ENCODE measurements at places on chromosomes 2 and 18.

- DNase-seq: peak; percentile 85
Measured at GRCh38 chr2:115161081-115161770, 718.8 kb downstream of the DPP10 start.

- no peak for DNase-seq
Measured at GRCh38 chr2:16960579-16960978, 294.9 kb upstream of the CYRIA start.

GRCh38 chr2:238389988-238390589 lies 36.6 kb upstream of the ASB1 start:
- DNase-seq: no peak

GRCh38 chr2:99865818-99866676 lies 276.3 kb downstream of the AFF3 start:
- no peak for DNase-seq

DNA sequence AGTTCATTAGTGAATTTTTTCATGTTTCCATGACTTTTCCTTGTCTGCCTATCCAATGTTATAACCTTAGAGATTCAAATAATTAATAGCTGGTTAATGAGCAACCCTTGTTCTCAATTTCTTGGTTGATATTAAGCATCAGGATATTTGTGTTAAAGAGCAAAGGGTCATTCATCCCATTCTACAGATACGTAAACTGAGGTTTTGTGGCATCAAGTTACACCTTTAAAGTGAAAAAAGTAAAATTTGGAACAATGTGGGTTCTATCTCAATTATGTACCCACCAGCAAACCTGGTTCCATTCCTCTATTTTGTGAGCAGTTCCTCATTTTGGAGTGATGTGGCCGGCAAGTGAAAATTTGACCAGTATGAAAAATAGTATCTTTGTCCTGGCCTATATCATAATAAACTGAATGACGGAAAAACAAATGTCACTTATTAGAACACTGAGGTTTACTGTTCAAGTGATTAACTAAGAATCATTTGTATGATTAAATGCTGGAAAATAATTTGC lies 220.5 kb upstream of the ATP5MC3 start:
- DNase-seq: no peak

- no peak for DNase-seq
Measured at GRCh38 chr2:201656102-201656501, 12.8 kb upstream of the TMEM237 start.

GRCh38 chr2:173064151-173064805 lies 11.4 kb upstream of the MAP3K20 start:
- no peak for DNase-seq

GRCh38 chr2:28487258-28487657 lies 8.6 kb upstream of the PLB1 start:
- DNase-seq: no peak

DNA sequence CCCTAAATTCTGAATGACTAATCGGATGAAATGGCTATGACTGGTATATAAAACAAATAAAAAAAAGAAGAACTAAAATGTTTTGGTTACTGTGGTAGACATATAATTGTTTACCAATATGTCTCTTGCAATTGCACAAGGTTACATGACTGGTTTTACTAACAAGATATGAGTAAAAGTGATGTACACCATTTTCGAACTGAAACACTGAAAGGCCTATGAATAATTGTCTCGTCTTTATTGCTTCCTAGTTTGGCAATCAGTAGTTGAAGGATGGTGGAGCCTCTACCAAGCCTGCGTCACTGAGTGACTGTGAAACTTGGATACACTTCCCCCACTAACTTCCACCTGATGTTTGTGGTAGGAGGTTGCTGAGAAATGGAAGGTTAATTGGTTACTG lies 16.5 kb downstream of the CDH19 start:
- no peak for DNase-seq

DNA sequence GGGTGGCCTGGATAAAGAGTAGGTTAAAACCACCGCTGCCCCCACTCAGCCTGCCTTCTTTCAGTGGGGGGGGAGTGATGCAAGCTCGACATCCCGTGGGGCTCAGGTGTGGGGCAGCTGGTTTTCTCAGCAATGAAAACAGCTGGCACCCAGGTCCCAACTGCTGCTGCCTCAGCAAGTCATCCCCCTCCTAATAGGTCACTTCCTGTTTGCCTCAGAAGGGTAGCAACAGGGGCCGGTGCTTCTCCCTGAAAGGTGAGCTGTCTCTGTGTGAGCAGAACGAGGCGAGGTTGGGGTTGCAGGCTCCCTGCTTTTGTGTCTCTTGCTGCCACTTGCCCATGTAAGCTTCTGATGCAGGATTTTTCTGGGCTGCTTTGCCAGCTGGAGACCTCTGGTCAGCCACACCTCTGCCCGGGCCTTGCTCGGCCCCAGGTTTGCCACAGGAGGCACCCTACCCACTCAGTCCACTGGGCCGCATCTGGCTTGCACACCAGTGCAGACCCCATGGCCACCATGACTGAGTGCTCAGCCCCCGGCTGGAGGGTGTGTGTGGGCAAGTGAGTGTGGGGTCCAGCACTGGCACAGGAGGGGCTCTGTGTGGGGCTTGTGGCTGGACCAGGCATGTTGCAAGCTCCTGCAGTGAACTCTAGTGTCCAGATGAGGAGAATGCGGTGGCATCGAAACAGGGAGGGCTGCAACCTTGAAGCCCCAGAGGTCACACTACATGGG lies 11.5 kb upstream of the ASB1 start:
- DNase-seq: no peak

- DNase-seq: no peak
Measured at GRCh38 chr18:44844486-44844885, 163.8 kb downstream of the SETBP1 start.

DNA sequence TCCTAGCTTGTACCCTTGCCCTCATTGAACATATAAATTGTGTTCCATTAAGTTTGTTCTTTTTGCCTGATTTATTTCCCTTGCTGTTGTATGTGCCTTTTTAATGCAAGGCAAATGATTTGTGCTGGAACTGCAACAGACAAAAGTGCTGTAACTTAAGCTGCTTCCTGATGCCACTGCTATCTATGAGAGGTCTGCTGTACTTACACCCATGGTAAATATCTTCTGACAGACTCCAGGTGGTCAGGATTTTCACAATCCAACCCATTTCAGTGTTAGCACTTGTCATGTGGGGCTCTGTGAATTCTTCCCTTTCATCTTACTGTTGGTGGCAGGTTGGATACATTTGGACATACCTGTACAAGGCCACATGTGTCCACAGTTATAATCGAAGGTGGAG lies 63.5 kb downstream of the ARHGAP15 start:
- no peak for DNase-seq

GRCh38 chr18:36302676-36303075 lies 5.2 kb downstream of the FHOD3 start:
- DNase-seq: no peak

DNA sequence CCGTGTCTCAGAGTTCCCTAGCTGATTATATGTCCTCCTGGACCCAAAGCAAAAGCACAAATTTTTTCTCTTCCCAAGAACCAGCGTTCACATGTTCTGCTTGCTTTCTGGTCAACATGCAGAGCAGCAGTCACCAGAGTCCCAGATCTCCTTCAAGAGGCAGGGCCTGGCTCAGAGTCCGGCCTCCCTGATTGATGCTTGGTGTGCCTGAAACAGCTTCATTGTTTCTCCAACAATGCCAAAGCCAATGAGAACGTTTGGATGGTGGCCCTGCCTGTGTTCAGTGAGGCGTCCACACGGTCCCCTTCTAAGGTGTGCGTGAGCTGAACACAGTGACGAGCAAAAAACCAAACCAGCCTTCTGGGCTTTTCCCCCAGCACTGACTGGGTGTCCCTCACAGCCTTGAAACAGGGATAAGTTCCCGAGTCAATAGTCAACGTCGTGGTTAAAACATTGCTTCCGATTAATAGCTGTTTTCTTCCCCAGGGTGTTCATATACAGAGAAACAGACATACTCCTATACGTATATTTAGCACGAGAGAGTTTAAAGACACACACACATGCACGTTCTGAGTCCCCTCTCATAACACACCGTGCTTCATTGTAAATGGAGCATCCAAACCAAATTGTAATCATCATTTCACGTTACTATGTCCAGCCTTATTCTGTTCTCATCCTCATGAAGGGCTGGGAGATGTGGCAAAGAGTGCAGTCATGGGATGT lies 19.3 kb upstream of the POU3F3 start:
- no peak for DNase-seq

DNA sequence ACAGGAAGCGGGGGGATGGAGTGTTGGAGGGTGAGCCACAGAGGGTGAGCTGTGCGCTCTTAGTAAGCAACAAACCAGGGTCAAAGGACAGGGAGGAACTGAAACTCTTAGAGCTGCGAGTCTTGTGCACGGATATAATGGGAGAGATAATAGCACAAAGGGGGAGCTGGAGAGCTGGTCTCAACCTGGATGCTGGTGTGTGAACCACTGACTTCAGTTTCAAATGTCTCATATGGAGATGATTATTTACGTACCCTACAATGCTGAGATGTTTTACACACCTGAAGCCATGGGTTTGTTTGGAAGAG lies 35.9 kb downstream of the PTGR3 start:
- DNase-seq: no peak

GRCh38 chr18:69205925-69206324 lies 194.8 kb upstream of the DOK6 start:
- DNase-seq: no peak

DNA sequence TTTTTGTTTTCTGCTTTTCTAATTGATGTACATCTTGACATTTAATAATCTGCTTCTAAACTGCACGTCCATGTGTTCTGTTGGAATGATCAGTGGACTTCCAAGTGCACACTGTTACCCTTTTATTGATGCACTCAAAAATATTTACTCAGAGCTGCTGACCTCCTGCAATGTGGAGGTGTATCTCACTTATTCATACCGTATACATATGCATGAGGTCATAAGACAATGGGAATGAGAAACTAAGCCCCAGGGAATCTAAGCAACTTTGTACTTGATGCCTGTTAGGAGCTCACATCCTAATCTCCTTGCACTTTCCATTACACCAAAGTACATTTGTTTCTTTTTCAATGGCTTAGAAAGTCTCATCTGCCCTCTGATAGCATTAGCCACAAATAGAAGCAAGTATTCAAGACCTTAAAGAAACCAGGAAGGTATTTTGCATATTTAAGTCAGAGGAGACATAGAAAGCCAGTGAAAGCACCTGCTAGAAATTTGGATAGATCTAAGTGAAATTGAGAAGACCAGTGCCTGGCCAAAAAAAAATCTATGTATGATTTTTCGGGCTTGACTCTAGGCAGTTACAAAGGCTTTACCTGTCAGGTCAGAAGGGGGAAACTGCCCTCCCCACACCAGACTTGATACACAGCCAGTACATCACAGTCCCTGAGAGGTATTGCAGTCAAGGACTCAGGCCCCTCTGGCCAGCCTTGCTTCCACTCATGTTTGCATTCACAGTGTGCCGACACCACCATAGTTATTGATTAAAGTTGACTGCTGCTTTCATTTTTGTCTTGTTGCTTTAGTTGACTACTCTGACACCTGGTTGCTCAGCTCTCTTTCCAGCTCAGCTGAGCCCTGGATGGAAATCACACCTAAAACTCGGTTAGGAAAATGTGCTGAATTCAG lies 391.7 kb upstream of the CYRIA start:
- DNase-seq: no peak

GRCh38 chr2:127542231-127542630 lies 6.7 kb downstream of the MYO7B start:
- no peak for DNase-seq

DNA sequence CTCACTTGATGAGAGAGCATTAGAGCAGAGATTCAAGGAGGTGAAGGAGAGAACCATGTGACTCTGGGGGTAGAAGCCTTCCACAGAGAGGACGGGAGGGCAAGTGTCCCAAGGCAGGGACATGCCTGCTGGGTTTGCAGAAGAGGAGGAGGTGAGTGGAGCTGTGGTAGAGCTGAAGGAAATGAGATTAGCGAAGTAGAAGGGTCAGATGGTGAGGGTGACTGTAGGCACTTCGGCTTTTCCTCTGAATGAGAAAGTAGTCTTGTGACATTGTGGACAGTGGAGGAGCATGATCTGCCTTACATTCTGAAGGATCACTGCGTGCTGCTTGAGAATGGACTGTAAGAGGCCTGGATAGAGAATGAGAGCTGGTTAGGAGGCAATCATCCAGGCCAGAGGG lies 126.0 kb downstream of the NXPH2 start:
- DNase-seq: no peak

- no peak for DNase-seq
Measured at GRCh38 chr2:207041279-207041678, 102.0 kb downstream of the CPO start.
